ENCODE measurements at places on chromosomes 2 and 18. TPM values are rescaled to one million over a fixed set of nuclear protein-coding genes. Genes with fewer than 3 reads are reported as not detected.

DNA sequence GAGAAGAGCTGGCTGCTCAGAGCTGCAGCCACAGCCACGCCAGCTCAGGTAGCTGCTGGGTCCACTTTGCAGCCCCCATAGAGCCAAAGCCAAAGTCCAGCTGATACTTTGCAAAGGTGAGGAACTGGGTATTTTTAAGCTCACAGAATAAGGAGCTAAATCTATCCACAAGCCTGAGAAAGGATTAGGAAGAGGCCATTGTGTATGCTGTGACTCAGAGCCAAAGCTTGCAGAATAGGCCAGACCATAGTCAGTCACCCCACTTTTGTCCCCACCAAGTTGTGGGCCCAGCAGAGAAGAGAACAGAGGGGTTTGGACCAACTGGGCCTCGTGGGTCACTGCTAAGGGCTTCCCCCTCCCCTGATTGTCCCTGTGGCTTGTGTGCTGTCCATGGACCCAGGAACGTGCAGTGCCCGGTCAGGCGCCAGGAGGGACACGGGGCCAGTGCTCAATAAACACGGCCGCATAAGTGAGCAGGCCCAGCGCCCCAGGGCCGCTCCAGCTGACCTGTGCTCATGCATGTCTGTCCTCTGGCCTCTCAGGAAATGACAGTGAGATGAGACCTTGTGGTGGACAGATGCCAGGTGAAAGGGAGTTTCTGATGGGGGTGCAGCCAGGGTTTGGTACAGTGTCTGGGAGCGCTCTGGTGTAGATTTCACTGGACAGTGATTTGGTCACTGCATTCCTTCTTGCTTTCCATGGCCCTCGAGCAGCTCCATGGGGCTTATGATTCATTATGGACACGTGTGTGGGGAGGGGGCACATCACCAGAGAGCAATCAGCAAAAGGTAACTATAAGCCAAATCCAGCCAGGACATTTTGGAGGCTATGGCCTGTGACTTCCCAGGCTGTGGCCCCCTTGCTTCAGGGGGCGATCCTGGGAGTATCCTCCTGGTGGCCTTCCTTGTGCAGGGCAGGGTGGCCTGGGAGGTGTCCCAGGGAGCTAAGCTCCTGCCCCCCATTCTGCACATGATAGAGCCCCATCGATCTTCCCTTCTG lies 31.3 kb downstream of the MAL start:
- peaks cover 38% of the 10 kb centered on the region for H3K27me3 ChIP-seq
- no peak overlapping the region for H3K27ac ChIP-seq
- H3K4me1 ChIP-seq = no peaks in the 10 kb centered on the region
- no peak for DNase-seq
- H3K36me3 ChIP-seq = no peaks in the 10 kb centered on the region

DNA sequence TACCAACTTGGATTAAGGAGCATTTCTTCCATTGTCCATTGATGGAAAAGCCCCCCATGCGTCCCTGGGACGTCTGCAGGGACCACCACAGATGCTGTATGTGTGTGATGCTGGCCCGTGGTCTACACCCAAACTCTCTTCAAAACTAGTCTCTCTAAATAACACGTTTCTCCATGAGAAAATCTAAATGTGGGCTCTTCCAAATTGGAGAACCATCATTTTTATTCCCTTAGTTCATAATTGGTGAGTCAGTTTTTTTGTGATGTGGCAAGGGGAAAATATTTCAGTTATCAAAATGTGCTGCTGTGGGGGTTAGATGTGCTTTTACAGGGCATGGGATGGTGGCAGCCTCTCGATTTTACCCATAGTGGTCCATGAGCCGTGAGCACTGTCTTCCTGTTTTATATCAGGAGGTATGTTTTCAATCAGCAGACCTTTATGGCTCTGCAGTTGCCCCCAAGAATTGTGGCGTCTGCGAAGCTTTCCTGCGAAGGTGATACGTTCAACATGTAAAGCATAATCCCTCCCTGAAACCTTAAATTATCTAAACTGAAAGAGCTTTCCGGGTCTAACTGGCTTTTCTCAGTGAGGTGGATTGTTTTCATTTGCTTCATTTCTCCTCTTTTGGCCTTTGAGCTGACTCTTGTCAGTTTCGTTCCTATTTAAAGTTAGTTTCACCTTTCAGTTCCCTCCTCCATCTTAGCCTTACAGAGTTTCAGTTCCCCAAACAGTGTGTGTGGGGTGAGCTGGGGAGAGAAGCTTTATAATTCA lies 78.4 kb downstream of the SETBP1 start:
- no peaks in the 10 kb centered on the region for H3K27me3 ChIP-seq
- H3K4me1 ChIP-seq = peaks cover 12% of the 10 kb centered on the region
- no peak overlapping the region for H3K27ac ChIP-seq
- peaks cover 7% of the 10 kb centered on the region for H3K36me3 ChIP-seq

GRCh38 chr2:31205186-31205585 lies 12.1 kb downstream of the CAPN14 start:
- no peaks in the 10 kb centered on the region for H3K36me3 ChIP-seq
- peaks cover 8% of the 10 kb centered on the region for H3K27me3 ChIP-seq
- no peak overlapping the region for H3K27ac ChIP-seq
- DNase-seq = no peak

DNA sequence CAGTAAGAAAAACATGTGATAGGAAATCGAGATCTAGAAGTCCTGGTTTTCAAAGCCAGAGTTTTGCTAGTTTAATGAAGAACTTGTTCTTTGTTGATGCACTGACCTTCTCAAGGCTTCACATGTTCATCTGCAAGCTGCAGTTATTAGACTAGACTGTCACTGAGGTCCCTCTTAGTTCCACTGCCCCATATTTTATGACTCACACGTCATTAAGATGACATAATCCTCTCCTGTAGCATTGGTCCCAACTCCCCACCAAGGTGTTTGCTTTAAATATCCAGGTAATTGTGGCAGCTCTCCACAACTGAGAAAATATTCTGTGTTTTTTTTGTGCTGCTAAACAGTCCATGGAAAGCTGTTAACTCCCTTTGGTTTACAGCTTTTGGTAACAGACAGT lies 149.7 kb downstream of the MREG start:
- no peaks in the 10 kb centered on the region for H3K4me1 ChIP-seq
- no peak overlapping the region for H3K27ac ChIP-seq
- H3K4me3 ChIP-seq = no peak overlapping the region
- no peaks in the 10 kb centered on the region for H3K36me3 ChIP-seq
- no peak for DNase-seq

DNA sequence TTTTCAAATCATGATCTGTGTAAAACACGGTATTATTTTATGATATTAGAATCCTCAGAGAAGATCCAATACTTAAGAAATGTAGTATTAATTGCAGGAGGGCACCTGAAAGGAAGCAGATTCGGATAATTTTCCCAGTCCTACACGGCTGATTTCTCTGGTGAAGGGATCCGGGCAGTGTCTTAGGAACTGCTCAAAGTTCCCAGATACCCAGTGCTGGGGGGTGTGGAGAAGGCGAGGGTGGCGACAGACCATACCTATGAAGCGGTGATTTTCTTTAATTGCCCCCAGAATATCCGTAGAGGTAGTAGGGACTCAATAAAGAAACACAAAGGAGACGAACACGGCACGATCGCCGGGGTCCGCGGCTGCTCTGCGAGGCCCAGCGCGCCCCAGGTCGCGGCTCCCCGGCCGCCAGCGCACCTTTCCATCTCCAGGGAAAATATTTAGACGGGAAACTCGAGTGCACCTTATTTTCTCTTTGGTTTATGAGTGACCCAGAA lies 1.4 kb upstream of the SOX11 start:
- peak overlapping the region; percentile 96 for H3K27ac ChIP-seq
- no peak for DNase-seq
- H3K27me3 ChIP-seq = no peaks in the 10 kb centered on the region
- no peaks in the 10 kb centered on the region for H3K36me3 ChIP-seq

The CFC1 gene
- not detected for total RNA-seq

The PAX3 gene
- total RNA-seq = 0.41 TPM
